ENCODE measurements at places on chromosomes 3 and 15.

DNA sequence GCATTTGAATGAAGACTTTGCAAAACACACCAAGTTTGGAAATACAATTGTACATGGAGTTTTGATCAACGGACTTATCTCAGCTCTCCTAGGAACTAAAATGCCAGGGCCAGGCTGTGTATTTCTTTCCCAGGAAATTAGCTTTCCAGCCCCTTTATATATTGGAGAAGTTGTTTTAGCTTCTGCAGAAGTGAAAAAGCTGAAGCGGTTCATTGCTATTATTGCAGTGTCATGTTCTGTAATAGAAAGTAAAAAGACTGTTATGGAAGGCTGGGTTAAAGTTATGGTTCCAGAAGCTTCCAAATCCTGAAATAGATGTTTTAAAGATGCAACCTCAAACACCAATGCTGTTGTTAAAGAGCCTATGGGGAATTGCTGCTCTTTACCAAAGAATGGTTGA lies 11.5 kb downstream of the HTD2 start:
- DNase-seq = no peak

DNA sequence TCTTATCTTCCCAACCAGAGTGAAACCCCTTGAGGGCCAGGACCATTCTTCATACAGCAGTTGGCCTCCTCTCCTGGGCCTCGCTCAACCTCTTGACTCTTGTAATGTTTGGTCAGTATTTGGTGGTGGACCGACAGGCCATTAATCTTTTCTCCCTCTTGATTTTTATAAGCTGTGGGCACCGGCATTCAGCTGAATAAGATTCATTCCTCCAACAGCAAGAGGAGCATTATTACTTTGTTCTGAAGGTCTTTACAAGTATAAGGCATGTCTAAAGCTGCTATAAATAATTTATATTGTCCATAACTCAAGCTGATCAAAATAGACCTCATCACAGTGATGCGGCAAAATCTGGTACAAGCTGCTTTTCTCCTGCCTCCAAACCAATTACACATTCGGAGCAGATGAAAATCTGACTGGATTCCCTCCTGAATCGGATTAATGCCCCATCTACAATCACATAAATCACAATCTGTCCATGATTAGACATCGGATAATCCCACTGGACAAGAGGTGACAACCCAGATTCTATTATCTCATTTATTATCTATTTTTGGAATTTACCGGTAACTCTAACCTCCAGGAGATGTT lies 8.4 kb upstream of the ISL2 start:
- DNase-seq = no peak

DNA sequence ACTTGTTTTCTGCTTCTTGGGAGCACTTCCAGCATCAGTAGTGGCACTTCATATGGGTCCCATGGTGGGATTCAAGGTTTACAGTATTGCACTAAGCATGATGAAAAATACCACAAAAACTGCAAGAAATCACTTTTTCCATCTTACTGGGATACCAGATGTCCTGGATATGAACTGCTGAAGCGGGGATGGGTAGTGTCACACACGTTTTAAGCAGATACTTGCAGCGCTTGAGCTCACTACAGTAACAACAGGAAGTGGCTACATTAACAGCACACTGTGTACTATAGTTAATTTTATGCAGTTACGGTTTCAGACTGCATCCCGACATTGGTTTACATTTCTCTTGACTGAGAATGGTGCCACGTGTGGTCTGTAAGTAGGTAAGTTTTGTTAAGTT lies 3.5 kb upstream of the ISG20 start:
- no peak for DNase-seq

DNA sequence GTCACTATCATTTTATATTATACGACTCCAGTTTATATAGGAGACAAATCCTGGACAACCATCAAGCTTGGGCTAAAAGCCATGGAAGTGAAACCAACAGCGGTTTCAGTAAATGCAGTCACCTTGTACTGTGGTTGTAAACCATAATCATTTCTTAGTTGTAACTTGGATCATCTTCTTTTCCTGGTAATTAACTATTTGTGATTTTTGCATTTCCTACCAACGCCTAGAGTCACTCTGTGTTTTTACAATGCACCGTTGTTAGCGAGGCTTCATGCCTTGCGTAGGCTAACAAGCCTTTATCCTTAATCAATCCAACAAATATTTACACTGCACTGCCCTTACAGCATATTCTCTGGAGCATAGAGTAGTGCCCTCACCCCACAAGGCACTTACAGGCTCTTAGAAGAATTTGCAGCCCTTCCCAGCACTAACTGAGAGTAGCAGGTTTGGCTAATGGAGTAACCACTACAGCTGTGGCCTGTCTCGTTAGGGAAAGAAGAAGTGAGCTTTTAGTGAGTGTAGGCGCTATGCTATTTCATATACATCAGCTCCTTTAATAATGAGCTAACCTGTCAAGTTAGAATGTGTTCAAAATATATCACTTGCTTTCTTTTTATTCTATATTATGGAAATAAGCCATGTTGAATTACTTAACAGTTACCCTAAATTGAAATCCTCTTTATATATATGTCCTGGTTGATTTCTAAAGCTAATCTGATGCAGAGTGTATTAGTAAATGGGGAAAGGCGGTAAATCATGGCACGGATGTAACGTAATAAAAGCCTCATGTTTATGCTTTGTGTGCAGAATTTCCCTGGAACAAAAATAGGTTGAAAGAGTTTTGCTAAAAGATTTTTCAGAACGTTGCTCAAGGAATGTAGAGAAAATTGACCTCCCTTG lies 62.8 kb downstream of the ABHD2 start:
- DNase-seq = no peak

DNA sequence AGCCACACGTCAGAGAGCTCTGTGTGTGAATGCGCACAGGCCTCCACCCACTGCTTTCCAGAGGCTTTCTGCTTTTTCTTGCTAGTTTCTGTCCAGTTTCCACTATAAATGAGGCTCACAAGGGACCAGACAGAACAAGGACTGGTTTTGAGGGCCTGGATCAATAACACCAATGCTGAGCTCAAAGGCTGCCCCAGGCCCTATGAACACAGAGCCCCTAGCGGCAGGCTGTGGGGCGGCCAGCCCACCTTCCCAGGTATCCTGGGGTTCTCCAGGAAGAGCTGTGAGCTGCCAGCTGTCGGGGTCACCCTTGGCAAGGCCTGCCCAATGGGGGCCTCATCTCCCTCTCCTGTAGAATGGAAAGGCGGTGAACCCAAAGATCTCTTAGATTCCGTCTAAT lies 2.2 kb upstream of the ITIH3 start:
- no peak for DNase-seq

GRCh38 chr15:88378188-88378637 lies 89.0 kb downstream of the MRPL46 start:
- no peak for DNase-seq

DNA sequence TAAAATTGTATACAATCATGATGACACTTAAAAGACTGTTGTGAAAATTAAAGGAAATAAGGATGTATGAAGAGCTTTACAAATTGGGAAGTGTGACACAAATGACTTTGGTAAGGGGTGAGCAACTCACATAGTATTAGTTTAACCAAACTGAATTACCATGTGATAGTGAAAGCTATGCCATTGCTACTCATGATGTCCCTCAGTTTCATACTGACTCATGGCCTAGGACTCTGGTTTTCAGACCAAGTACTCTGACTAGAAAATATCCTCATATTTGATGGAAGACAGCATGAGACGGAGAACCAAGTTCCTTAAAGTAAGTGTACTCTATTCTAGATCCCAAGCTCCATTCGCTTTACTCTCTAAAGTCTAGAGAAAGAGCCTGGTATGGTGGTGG lies 203.2 kb upstream of the ICE2 start:
- no peak for DNase-seq

DNA sequence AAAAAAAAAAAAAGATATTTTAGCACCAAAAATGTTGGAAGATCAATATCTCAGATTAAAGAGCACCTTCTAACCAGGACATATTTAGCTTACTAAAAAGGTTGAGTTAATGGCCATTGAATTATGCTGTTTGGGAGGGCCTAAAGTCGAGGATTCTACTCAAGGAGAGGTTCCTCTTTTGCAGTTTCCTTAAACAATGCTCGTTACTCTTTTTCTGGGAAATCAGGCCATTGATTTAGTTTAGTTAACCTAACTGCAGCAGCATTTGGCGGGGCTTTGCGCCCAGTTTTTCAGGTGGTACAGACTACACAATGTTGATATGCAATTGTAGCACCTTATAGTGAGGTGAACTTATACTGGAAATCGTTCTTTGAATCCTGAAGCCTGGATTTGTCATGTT lies 6.8 kb downstream of the ABHD2 start:
- DNase-seq = no peak

Data from GM13976 (cell line).